ENCODE measurements at places on chromosomes 2 and 18.

- DNase-seq, result no peak
These were observed 65.1 kb upstream of the TRIB2 start for GRCh38 chr2:12651641-12652040.

- no peak for DNase-seq
These were observed 101.4 kb downstream of the WDPCP start for GRCh38 chr2:63486861-63487290.

DNA sequence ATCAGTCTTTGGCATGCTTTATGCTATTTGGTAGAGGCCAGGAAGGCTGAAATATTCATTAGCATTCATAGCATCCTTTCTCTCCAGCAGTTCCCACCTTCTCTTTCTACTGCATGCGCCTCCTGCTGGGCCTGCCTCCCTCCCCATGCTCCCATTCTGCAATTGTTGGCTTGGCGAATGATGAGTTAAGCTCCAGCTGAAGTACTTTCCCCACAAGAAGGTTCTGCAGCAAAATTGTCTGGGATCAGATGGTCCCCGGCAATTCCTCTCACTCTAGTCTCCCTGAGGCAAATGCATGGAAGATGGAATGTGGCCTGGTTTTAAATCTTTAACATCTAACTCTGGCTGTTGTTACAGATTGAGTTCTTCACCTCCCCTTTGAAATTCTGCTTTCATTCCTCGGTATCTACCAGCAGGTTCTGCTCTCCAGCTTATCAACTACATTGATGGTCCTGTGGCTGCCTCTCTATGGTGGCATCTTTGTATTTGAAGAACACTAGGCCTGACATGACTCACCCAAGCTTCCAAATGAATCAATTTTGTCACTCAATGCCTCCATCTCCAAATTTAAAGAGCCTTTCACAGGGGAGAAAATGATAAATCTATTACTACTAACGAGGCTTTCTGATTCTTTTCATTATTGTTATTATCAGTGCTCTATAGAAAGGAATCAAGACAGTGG is 55.9 kb downstream of the KCTD18 start:
- no peak for DNase-seq

DNA sequence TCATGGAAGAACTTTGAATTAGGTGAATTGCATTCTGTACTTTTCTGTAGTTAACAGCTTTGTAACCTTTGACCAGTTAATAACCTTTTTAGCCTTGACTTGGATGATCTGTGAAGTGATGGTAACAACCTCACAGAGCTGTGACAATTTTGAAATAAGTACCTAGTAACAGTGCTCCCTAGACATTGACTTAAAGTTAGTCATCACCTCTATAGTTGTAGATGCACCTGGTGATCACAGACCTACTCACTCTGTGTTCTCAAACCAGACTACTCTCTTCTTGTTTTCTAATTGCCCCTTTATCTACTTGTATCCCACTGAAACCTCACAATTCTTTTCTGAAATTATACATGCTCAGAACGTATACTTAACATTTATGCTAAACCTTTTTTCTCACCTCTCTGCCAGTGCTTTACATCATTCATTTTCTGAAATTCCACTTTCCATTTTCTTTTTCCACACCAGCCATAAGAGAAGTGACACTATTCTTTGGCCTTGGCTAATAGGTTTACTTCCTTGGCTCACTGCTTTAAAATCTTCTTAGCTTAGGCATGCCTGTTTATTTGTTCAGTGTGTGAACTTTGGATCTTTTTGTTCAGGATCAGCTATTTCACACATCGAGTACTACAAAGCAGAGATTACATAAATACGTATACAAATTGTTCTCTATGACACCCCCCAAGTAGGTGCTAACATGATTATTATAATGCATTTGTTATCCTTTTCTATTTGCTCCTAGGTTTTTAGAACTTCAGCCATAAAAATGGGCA is 9.3 kb downstream of the YPEL5 start:
- no peak for DNase-seq

DNA sequence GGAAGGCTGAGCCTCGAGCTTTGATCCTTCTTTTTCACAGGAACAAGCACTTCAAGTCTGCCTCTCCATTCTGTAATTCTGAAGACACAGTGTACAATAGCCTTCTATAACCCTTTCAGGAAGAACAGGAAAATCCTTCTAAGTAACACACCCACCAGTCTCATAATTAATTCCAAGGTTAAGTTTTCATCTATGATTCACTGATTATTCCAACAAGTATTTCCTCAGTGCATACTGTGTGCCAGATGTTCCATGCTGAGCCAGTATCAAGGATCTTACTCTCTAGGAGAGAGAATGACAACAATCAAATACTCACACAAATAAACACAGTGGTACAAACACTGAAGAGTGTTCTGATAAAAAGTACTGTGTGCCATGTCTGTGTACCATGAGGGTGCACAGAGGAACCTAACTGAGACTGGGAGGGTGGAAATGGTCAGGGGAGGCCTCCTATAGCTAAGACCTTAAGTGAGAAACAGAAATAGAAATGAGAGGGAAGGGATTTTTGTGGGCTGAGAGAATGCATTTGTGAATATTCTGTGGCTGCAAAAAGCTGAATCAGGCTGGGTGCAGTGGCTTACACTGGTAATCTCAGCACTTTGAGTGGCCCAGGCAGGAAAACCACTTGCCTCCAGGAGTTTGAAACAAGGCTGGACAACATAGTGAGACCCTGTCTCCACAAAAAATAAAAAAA is 7.3 kb upstream of the MTLN start:
- DNase-seq, result no peak

- DNase-seq, result no peak
These were observed 20.8 kb downstream of the TNFRSF11A start for GRCh38 chr18:62345909-62346308.

DNA sequence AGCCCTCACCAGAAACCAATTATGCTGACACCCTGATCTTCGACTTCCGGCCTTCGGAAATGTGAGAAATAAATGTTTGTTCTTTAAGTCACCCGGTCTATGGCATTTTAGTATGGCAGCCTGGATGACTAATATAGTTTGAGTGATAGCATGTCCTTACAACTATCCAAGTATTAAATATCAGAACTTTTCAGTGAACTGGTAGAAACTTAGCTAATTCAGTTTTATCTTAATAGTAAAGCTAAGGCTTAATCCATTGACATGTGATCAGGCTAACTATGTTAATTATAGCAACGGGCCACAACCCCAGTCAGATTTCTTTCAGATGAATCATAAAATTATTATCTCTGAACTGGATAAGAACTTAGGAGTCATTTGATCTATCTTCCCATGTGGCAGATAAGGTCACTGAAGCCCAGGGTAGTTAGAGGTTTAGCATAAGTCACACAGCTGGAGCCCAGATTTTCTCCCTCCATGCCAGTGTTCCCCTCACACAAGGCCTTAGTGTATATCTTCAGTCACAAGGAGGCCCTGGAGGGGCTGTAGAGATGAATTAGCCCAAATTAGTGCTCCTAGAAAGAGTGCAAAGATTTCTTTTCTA is 40.7 kb upstream of the UPP2 start:
- DNase-seq, result no peak

All from naive thymus-derived CD4-positive, alpha-beta T cell (primary cell).